ENCODE measurements at places on chromosomes 7 and 10.

DNA sequence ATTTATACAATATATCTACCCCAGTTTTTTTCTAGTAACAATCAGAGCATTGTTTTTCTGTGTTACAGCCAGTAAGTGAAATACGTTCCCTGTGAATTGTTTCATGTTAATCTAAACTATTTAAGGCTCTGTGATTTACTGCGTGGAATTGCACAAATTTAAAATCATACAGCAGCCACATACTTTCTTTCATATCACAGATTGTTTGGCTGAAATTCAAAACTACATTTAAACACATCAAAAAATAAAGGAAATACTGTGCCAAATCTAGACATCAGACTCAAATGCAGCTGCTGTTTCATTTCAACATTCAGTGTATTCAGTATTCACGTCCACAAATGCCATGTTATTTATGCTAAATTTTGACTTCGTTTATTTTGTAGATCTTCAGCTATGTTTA, 242.6 kb upstream of the HGF start:
- no peak for DNase-seq

GRCh38 chr10:63547628-63548360, 26.6 kb downstream of the REEP3 start:
- DNase-seq = peak; percentile 14

DNA sequence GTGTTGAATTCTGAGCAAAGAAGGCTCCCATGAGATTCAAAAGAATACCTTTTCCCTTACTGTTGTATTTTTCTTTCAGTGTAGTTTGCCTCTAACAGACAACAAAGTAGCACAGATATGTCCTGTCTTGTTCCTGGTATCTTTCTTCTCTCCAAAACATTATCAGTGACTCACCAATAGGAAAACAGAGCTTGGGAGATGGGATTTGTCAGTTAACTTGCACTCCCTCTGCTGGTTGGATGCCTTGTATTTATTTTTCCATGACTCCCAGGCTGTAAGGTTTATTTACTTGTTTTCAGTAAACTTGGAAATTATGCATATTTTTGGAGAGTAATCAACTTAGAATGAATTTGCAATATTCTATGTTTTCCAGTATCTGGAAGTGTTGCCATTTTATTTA, 129.7 kb downstream of the SAMD9 start:
- peak; percentile 29 for DNase-seq

- DNase-seq = no peak
These were observed 595.9 kb upstream of the AUTS2 start for GRCh38 chr7:69002416-69002815.

DNA sequence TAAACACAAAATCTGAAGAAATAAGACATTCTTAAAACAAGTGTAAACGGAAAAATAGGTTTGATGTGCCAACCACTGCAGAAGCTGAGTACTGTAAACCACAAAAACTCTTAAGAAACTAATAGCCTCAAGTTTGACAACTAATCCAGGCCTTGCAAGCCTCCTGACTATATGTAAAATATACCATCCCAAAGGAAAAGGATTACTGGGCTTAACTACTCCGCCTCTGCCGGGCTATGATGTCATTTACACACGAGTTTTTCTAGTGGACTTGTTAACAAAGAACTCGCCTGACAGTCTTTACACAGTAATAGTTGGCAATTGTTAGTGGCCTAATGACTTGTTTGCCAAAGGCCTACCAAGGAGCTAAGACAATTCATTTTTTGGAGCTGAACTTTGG, 2.1 kb downstream of the KIF5B start:
- peak; percentile 56 for DNase-seq

DNA sequence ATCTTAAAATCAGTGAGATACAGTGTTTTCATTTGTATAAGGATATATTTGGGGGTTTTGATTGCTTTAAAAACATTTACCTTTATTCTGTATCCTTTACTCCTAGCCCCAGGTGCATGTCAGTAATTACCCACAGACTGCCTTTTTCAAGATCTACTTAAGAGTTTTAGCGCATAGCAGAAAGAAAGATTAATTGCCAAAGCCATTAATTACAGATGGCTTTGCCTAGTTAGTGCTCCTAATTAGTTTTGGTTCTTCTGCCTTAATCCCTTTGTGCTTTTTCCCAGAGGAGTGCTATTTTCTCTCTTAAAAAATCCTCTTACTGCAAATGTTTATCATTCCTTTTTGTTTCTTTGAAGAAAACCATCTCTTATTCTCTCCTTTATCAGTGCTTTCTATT, 122.8 kb downstream of the MAPK8 start:
- peak; percentile 51 for DNase-seq

DNA sequence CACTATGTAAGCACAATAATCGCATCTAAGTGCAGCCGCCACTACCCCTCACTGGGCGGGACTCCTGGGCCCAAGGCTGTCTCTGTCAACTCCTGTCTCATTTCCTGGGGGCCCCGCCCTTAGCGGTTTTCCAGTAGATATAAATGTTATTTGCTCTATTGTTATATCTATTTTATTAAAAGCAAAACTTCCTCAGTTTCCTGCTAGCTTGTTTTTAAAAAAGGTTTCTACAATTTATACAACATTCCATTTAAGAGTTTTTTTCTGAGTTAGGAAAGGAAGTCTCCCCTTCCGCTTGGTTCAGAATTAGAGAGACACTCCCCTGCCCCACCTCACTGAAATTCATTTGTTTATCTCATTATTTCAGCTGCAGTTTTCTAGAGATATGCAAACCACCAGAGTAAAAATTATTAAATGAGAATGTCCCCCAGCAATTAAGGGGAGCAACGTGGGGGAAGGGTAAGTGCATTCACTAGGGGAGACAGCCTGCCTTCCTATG, 82.7 kb downstream of the RAMP3 start:
- no peak for DNase-seq

GRCh38 chr7:105975770-105976417, 12.8 kb downstream of the CDHR3 start:
- DNase-seq = peak; percentile 91

- no peak for DNase-seq
These were observed 112.9 kb upstream of the LYZL2 start for GRCh38 chr10:30742471-30742870.

DNA sequence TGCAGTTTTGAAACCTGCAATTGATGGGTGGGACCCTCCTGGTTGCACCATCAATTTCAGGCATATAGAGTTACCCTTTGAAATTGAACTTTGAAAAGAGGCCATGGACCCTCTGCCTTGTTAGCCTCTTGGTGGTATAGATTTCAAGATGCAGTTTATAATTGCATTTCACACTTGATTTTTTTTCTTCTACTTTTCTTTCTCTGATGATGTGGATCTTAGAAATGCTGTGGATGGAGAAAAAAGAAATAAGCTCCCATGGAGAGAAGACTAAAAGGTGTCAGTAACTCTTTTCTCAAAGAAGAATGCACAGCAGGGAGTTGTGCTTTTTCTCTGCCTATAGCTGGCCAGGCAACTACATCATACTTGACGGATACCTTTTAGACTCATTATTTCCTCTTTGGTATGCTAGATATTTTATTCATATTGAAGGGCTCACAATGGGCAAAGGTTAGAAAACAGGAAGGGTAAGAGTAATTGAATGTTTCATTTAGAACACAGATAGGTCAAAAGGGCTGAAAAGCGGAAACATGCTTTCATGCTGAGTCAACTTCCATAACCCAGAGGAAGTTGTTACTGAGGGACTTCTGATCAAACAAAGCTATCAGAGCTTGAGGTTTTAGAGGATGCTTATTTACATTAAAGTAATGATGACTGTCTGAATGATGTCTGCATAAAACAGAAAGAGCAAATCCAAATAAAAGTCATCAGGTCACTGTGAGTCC, 773.2 kb upstream of the LRRN3 start:
- DNase-seq = peak; percentile 36

GRCh38 chr7:51369746-51370145, 53.1 kb upstream of the COBL start:
- peak; percentile 61 for DNase-seq

DNA sequence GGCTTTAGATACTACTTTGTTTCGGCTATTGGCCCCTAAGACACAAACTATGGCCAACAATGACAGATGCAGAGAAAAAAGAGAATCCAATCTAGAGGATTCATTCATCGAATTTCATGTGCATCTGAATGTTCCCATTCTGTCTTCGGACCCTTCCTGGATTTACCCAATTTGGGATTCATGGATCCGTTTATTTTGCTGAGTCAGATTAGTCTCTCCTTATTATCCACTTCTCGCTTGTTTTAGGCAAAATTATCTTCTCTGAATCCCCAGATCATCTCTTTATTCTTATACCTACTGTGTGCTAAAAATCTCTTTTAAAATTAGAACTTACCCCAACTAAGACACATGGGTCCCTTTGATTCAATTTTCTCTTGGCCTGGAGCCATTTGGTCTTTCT, 6.5 kb downstream of the TRPV6 start:
- no peak for DNase-seq

DNA sequence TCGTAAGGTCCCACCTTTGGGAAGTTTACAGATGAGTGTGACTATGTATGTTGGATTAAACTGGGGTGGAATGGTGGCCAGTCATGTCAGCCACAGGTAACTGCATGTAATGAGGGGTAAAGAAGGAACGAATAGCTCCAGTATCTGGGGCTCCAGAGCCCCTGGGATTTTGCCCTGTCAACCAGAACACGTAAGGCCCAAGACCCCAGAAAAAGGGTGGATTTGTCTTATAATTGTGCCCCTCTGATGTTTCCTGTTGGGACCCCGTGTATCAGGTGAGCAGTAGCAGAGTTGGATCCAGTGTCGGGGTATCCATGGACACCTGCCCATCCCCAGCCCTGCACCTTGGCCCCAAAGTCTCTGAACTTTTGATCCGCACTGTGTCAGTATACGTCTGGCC, 76.9 kb downstream of the ADARB2 start:
- no peak for DNase-seq

- no peak for DNase-seq
These were observed 33.7 kb downstream of the SCRN1 start for GRCh38 chr7:29955799-29956486.

GRCh38 chr10:30791197-30791611, 161.7 kb upstream of the LYZL2 start:
- no peak for DNase-seq

DNA sequence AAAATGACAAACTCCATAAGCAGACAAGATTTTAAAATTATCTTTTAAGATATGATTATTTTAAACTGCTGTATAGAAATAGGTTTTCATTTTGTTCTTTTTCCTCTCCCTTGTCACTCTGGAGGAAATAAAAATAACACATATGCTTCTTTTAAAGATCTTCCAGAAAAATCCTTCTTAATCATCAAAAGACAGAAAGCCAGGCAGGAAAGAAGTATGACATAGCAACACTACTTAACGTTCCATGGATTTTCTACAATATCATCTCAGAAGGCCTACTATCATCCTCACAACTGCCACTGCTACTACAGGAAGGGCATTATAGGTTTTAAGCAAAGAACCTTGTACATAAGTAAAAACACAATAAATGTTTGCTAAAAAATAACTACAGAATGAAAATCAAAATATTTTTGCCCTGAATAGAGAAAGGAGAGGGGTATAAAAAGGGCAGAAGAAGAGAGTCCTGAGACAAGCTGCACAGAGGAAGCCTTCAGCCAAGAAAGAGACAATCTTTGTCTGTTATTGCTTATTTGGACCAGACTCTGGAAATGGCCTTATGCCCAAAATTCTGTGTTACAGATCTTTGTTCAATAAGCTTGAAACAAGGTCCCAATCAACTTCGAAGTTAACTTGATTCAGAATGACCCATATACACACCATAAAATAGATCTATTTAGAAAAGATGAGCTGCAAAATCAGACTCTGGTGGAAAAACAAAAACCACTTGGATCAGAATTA, 67.8 kb downstream of the ABI1 start:
- no peak for DNase-seq

- no peak for DNase-seq
These were observed 382.5 kb upstream of the KIAA1217 start for GRCh38 chr10:23826421-23826820.

GRCh38 chr10:60979667-60980104, 35.7 kb upstream of the RHOBTB1 start:
- DNase-seq = no peak

DNA sequence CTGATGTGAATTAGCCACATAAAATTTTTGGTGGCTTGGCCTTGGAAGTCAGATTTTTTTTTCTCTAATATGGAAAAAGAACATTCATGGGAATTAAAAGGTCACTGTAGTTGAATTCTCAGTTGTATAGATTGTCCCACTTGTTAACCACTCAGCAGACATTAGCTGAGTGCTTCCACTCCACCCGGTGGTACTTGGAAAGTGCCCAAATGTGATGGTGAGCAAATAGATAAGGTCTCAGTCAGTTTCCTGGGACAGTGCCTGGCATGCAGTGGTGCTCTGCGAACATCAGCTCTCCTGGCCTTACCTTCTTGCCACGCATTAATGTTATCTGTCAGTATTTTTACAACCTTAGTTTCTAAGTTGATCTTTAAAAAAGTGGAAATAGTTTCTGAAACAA, 1.4 kb downstream of the ATP5F1C start:
- peak; percentile 21 for DNase-seq

DNA sequence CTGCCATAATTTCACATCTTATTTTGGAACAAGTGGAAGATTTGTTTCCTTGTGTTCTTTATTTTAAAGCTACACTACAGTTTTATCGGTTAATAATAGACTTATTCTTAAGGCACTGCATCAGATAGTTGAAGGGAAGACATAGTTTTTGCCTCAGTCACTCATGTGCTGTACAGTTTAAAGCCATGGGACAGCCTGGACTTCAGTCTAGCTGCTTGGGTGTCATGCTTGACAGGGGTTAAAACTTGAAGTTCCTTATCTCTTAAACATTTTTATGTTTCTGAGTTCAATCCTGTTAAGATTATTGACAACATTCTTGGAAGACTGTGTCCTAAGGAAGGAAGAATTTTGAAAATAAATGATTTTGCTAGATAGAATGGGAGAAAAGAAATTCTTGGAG, 49.7 kb downstream of the PPP1R9A start:
- no peak for DNase-seq

Data from NCI-H69 (cell line).